Stimulated activated CD8-positive, alpha-beta memory T cell treated with anti-CD3 and anti-CD28 coated beads, Interleukin-4, amount 100 ng/mL, for 4 hours (primary cell): ENCODE measurements at places on chromosomes 6 and 20.

- no peak for DNase-seq
These were observed 97.1 kb upstream of the EPHA7 start for GRCh38 chr6:93516441-93516840.

- DNase-seq = no peak
These were observed 1.3 kb upstream of the RAMACL start for GRCh38 chr6:166587631-166588413.

DNA sequence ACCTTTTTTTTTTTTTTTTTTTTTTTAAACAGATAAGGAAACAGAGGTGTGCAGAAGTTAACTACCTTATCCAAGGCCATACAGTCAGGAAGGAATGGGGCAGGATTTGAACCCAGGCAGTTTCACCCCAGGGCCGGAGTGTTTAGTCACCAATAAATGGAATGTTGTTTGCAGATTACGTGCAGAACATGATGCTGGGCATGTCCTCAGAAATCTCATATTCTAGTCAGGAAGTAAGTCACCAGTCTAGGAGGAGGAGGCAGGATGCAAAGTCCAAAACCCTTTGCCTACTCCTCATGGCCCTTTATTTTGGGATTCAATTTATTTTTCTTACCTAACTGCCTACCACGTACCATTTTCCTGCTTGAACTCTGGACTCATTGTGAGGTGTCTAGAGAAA, 57.1 kb upstream of the LRRC1 start:
- DNase-seq = no peak

DNA sequence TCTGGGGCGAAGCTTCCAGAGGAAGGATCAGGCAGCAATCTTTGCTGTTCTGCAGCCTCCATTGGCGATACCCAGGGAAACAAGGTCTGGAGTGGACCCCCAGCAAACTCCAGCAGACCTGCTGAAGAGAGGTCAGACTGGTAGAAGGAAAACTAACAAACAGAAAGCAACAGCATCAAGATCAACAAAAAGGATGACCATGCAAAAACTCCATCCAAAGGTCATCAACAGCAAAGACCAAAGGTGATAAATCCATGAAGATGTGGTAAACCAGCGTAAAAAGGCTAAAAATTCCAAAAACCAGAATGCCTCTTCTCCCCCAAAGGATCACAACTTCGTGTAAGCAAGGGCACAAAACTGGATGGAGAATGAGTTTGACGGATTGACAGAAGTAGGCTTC, 252.8 kb downstream of the PHF3 start:
- no peak for DNase-seq

GRCh38 chr20:10093087-10093591, 58.4 kb downstream of the ANKEF1 start:
- DNase-seq = no peak

GRCh38 chr6:17865243-17865642, 122.2 kb downstream of the KIF13A start:
- no peak for DNase-seq

- DNase-seq = no peak
These were observed 41.5 kb upstream of the KCNQ5 start for GRCh38 chr6:72580281-72580940.

DNA sequence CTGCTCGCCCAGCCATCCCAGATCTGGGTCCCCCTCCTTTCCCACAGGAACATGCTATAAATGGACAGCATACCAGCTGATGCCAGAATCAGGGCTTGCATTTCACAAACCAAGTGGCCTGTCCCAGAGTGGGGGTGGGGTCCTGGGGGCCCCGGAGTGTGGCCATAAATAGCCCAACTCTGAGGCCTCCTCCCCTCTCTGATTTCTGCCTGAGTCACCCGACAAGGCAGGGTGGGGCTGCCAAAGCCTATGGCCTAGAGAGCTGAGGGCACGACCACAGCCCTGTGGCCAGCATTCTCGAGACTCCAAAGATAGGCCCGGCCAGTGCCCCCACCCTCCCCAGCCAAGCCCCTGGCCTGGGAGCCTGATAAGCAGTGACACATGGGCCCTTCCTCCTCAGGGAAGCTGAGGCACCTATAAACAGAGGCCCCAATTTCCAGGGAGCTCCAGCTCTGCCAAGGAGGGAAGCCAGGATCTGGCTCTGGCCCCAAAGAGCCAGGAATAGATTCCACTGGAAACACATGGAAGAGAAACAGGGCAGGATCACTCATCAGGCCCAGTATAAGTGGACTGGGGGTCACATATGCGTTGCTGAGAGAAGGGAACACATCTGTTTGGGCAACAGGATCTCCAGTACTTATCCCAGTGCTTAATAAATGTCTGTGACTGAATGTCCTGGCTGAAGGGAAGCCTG, 20.3 kb downstream of the SNTA1 start:
- no peak for DNase-seq

DNA sequence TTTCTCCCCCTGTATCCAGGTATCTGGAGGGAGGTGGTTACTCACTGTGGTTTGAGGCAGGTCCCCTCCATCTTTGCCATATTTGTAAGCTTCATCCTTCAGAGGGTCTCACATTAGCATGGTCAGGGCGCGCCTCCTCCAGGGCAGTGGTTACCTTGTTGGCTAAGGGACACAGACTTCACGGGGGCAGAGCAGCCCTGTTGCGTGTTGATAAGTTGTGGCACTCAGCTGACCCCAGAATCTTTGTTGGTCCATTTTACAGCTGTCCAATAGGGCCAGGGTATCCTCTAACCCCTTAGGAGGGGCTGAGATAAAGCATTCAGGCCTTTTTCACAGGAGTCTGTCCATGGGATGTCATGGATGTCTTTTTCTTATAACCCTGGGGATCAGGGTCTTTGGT, 89.5 kb upstream of the RNF24 start:
- DNase-seq = no peak

DNA sequence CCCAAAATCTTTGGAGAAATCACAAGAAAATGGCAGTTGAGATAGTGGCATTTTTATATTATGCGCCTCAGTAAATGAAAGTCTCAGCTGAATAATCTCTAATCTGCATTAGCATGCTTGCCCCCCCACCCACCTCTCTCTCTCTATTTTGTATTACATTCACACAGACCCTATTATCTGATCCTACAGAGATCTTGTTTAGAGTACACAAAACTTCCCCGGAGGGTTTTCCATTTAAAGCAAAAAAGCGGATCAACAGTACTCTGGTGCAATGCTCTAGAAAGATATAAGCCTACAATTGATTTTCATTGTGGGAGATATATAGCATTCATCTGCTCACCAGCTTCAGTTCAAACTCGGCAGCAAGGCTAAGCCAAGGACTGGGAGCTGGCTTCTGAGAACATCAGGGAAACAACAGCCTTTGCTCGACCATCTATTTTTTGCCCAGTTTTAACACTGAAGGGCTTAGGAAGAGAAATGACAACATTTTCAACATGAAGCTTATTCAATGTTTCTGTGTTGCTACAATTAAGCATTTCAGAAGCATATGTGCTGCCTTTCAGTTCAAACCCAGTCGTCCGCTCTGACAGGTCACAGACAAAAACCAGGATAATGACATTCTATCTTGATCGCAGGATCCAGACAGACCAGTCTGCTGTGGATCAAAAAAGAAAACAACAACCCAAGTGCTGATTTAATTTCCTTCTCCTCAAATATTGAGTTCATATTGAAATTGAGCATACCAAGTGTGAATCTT, 137.6 kb upstream of the ATXN1 start:
- no peak for DNase-seq

- DNase-seq = no peak
These were observed 59.4 kb downstream of the RPRD1B start for GRCh38 chr20:38092915-38093314.

DNA sequence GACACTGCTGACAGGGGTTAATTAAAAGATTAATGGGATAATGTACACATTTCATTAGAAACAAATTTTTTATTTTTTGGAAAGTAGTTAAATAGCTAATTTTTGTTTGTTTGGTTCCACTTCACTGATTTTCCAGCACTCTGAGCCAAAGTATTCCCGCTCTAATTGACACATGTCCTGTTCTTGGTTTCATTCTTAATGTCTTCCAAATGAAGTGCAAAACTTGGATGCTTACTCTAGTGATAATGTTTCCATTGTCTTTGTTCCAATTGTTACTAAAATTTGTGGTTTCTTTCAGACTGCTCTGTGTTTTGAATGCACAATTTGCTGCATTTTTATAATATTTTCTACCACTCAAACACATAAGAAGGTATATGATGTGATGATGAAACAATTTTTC, 794.3 kb downstream of the PHF3 start:
- DNase-seq = no peak

DNA sequence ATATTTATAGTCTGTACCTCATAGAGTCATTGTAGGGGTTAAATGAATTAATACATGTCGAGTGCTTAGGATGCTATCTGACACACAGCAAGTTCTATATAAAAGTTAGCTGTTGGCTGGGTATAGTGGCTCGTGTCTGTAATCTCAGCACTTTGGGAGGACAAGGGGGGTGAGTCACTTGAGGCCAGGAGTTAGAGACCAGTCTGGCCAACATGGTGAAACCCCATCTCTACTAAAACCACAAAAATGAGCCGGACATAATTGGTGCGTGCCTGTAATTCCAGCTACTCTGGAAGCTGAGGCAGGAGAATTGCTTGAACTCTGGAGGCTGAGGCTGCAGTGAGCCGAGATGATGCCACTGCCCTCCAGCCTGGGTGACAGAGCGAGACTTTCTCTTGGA, 222.9 kb downstream of the UBE3D start:
- no peak for DNase-seq

GRCh38 chr6:79040083-79040482, 38.0 kb downstream of the PHIP start:
- no peak for DNase-seq
